Muscle of arm (tissue), 14 donors: ENCODE measurements at places on chromosomes 3 and 15.

GRCh38 chr3:31289584-31289983, 243.1 kb upstream of the STT3B start:
- no peak for DNase-seq

- peak; percentile 1 for DNase-seq
These were observed 1134.1 kb downstream of the EPHA3 start for GRCh38 chr3:90241481-90241880.

DNA sequence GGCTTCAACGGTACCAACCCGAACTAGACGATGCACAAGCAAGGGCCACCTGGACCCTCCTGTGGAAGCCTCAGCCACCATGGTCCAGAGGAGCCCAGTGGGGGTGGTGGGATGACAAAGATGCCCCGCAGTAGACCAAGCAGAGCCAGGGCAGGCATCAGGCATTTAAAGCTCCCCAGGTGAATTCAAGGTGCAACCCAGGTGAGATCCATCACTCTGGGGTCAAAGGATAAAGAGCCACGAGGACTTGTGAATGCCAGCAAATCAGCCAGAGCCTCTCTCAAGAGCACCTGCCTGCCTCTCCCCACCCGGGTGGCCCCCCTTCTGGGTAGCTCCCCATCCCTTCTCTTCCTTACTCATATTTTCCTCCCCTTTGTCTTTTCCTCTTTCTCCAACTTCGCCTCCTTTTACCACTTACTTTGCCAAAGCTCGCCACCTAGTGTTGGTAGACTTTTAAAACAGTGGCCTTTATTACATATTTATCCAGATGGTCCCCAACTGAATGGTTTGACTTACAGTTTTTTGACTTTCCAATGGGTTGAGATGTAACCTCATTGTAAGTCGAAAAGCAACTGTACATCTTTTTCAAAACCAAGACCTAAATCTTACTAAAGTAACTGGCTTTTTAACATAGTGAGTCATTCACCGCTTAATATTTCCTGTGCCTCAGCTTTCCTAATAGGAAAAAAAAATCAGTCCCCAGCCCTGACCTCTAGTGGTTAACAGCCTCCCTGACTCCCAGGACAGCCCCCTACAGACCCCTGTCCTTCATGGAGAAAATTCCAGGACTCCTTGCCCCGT, 18.8 kb downstream of the PLA2G4F start:
- peak; percentile 66 for DNase-seq

GRCh38 chr3:20246662-20247061, 60.7 kb upstream of the SGO1 start:
- no peak for DNase-seq
